Stimulated activated CD4-positive, alpha-beta T cell treated with anti-CD3 and anti-CD28 coated beads, Interleukin-2, amount 100 ng/mL, for 48 hours (primary cell): ENCODE measurements at places on chromosomes 5 and 9.

GRCh38 chr5:3862906-3863305 is 267.3 kb downstream of the IRX1 start:
- no peak for DNase-seq

GRCh38 chr5:176899946-176900779 is 1.0 kb upstream of the HK3 start:
- DNase-seq, result no peak

DNA sequence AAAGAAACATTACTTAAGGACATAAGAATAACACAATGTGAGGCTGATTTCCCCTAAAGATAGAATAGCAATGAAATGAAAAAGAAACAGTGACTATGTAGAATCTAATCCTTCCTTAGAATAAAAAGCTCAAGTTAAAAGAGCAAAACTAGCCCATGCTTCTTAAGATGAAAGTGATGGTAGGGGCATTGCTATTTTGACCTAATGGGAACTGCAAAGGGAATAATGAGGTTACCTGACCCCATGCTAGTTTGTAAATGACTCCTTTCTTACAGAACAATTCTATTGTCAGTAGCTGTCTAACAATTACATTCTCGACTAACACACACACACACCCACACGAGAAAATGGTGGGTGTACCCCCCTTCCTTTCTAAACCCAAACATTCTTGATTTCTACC is 575.8 kb downstream of the CSNK1G3 start:
- DNase-seq, result no peak

- DNase-seq, result no peak
Measured at GRCh38 chr9:133990366-133991213, 1.5 kb downstream of the VAV2 start.

DNA sequence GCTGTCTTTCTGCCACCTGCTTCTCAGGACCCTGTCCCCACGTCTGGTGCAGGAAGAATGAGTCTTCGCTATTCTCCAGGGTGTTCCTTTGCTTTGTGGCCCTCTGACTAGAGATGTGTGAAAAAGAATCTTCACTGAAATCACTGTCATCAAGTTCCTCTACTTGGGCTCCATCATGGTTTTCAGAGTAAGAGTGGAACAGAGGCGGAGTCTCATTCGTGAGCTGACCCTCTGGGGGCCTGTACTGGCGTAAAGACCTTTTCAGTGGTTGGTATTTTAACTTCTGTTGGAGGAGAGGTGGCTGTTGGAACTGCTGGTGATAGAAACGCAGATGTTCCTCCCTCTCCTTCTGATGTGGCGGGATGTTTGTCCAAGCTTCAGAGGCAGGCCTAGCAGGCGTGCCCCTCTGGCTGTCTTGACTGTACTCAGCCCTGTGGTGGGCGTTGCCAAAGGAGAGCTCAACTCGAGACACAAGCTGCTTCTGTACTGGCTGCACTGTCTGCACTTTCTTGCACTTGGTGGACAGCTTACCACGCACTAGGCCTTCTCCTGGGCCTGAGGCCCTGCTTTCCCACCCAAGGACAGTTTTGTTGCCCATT is 72.0 kb downstream of the KIF24 start:
- no peak for DNase-seq

GRCh38 chr5:173829826-173830225 is 58.3 kb upstream of the CPEB4 start:
- DNase-seq, result no peak

GRCh38 chr5:139914218-139914807 is 118.7 kb downstream of the PSD2 start:
- DNase-seq, result no peak

- DNase-seq, result no peak
Measured at GRCh38 chr5:174514983-174515394, 209.4 kb upstream of the MSX2 start.

GRCh38 chr5:25544652-25545249 is 900.0 kb upstream of the CDH10 start:
- no peak for DNase-seq

GRCh38 chr9:119074017-119074416 is 295.2 kb downstream of the BRINP1 start:
- no peak for DNase-seq

- DNase-seq, result no peak
Measured at GRCh38 chr5:104170926-104171325, 608.3 kb upstream of the NUDT12 start.

DNA sequence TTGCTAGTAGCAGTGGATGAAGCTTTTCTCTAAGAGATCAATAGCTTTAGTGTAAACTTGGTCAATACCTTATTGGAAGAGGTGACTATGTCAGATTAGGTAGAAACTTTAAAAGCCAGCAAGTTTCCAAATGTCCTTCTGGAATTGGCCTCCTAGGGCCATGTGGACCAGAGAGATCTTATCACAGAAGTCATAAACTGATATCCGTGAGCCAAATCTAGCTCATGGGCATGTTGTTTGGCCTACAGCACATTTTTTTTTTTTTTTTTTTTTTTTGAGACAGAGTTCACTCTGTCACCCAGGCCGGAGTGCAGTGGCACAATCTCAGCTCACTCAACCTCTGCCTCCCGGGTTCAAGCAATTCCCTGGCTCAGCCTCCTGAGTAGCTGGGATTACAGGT is 157.5 kb upstream of the CCDC152 start:
- DNase-seq, result no peak

DNA sequence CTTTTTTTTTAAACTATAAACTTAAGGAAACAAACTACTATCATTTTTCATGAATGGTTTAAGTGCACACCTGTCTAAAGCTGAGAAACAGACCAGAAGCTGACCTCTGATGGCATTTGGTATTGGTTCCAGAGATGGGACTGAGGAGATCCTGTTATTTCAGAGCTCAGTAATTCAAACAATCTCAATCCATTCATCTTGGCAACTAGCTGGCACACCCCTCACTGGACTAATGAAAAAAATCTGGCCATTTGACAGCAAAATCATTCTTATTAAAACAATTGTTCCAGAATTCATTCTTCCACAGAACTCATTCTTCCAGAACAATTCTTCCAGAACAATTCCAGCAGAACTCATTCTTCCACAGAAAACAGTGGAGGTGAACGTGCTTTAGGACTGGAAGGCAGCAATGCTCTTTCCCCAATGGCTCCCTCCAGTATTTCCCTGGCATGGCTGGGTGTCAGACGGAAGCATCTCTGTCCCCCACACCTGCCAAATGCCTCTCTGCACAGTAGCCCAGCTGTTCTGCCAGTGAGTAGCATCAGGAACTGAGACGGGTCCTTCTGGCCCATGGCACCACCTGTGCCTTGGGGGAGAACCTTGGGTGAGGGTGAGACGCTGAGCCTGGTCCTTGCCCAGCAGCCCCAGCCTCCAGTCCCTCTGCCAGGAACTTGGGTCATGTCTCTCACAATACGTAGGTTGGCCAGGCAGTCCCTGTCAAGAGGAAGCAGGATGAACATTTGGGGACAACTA is 87.5 kb upstream of the EQTN start:
- DNase-seq, result no peak

GRCh38 chr5:111364992-111365391 is 140.8 kb downstream of the CAMK4 start:
- DNase-seq, result no peak

- DNase-seq, result no peak
Measured at GRCh38 chr9:13621872-13622564, 342.5 kb upstream of the MPDZ start.

DNA sequence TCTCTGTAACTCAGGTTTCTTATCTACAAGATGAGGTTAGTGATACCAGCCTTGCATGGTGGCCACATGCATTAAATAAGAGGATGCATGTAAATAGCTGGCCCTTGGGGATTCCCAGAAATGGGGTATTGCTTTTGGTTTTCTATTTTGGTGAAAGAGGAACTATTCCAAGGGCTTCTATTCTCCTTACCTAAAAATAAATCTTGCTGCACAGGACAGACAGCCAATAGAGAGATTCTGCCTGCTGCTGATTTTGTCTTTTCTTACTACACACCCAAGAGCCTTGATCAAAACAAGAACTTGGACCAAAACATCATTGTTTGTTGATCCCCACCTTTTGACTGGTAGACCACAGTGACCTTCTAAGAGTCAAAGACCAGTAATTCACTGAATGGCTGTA is 161.8 kb downstream of the PJA2 start:
- DNase-seq, result no peak

DNA sequence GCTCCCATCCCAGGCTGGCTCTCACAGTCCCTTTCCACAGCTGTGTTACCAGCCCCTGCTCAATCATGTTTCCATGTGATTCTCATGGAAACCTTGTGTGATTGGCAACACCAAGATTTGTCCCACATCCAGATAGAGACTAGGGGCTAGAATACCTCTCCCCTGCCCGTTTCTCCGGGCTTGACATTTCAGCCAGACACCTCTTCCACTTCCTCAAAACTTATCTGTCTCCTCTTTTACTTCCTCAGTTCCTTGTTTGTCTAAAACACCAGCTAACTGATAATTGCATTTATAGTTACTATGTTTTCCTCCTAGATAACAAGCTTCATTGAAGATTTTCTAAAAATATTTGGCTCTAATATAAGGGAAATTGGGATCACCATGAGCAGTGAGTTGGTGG is 16.6 kb upstream of the KCNMB1 start:
- DNase-seq, result no peak

GRCh38 chr9:119453490-119453911 is 84.3 kb upstream of the BRINP1 start:
- DNase-seq, result no peak

DNA sequence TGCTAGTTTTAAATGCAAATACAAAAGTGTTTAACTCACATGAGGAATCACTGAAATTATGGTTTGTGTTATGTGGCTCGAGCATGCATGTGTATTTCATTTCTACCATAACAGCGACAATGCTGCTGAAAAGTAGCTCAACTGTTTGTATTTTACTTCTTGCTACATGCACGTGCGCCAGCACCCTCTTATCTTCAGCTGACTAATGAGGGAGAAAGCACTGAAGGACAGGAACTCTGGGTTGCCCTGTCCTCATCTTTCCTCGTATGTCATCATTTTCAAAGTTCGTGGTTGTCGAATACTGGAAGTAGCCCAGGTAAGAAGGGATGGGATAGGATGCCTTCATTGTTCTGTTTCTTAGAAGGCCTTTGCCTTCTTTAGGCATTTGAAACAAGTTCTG is 120.3 kb downstream of the SYK start:
- DNase-seq, result no peak

DNA sequence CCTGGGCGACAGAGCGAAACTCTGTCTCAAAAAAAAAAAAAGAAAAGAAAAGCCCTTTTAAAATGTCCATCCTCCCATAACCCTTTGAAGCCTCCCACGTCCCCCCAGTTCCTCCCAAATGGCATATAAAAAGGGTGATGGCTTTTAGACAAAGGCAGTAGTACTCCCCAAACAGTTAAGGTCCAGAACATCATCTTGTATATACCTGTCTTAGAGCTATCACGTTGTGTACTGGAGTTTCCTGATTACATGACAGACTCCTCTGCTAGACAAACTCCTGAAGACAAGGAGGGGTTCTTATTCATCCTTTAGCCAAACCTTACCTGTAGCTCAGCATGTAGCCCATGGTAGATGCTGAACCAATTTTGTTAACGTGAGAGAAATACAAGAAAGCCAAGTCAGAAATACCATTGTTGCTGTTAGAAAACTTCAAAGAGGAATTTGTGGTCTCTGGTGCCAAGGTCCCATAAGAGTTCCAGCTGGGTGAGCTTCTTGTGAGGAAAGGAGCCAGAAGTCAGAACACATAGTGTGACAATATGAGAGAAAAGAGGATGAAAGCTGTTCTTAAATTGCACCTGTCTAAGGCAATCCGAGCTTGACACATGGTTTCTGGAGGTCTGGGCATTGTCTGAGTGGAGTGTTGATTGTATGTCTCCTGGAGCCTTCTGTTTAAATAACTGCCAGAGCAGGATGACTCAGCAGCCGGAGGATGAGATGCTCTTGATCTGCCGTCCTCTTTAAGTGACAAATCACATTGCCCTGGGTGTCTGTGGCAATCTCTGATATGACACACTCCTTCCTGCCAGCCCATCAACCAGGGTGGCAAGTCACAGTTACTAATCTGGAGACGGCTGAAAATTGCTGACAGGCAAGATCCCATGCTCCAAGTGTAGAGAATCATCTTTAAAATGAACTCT is 69.1 kb downstream of the ARRDC3 start:
- peak; percentile 65 for DNase-seq

DNA sequence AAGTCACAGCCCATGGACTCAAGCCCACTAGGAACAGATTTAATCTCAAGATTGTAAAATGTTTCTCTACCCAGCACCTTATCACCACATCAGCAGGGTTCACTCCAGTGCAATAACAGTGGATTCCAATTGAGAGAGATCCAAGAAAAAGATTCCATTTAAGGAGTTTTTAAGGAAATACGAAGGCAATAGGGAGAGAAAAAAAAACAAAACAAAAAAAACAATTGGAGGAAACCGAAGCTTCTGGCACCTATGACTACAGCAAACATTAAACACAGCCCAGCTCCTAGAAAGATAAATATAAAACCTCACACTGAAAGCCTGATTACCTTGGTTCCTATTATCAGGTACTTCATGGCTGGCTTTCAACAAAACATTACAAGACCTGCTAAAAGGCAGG is 192.7 kb downstream of the DAB2IP start:
- DNase-seq, result no peak

GRCh38 chr5:56206126-56206910 is 26.8 kb downstream of the ANKRD55 start:
- no peak for DNase-seq

DNA sequence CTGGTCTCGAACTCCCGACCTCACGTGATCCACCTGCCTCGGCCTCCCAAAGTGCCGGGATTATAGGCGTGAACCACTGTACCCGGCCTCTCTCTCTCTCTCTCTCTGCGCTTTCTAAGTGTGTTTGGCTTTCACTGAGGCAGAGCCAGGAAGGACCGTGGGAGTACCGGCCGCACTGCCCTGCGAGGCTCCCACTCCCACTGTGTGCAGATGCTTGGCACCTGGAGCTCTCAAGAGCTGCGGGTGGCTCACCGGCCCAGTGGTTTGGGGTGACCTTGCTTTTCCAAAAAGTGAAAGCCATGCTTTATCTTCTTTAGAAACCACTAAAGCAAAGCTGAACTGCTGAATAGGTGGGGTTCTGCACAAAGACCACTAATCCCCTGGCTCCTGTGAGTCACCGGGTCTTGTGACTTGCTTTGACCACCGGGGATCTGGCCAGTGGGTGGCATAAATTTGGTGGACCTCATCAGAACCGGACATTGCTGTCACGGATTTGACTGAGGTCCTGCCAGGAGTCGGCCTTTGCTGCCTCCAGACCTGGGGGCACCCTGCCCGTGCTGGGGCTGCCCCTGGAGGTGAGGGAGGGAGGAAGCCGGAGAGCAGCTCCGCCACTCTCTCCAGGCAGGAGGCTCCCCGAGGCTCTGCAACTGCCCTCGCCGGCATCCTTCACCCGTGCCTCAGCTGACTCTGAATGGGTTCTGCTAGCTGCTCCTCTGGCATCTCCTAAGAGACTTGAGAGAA is 228.9 kb downstream of the FANCC start:
- no peak for DNase-seq
